Progenitor cell of endocrine pancreas (in vitro differentiated cells): ENCODE measurements at places on chromosomes 1 and 21.

DNA sequence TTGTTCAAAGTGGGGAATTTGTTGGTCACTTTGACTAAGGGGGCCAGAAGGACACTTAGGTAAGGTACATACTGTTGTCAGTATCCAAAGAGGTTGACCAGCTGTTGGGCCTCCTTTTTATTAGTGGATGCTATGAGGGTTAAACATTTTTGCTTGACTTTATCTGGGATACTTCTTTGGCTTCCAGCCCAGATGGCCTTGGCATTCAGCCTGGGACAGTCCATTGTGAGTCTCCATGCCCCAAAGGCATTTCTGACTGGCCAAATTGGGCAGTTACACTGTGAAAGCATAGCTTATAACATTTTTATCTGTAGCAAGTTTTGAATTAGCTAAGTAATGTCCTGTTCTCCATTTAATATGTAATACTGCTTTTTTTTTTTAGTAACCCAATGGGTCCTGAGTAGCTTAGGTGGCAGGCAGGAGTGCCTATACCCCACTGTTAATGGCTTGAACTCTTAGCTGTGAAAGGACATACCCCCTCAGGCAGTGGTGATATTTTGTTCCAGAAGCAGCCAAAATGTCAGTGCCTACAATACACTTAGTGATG, 35.4 kb upstream of the CD1D start:
- no peak for DNase-seq

GRCh38 chr1:78054559-78054958, 8.8 kb downstream of the GIPC2 start:
- DNase-seq: no peak

DNA sequence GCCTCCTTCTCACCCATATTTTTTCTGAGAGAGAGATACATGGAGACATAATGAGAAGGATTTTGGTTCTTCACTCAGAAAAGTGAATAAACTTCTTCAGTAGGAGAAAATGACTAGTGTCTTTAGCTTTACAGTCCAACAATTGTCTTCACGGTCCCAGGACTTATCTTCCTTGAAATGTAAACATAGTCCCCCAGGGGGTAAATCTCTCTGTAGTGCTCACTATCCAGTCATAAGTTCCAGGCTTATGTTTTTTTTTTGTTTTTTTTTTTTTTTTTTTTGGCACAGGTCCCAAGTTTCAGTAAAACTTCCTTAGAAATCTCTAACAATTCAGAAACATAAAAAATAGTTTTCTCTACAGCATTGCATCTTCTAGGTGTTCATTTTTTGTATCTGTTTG, 890.2 kb upstream of the B3GALT2 start:
- DNase-seq: no peak

- no peak for DNase-seq
Observed at GRCh38 chr1:236303675-236304074, 21.9 kb upstream of the ERO1B start.

- DNase-seq: no peak
Observed at GRCh38 chr1:30028939-30029338, 694.4 kb downstream of the MATN1 start.

- no peak for DNase-seq
Observed at GRCh38 chr1:37605061-37605650, 9.4 kb upstream of the GNL2 start.

DNA sequence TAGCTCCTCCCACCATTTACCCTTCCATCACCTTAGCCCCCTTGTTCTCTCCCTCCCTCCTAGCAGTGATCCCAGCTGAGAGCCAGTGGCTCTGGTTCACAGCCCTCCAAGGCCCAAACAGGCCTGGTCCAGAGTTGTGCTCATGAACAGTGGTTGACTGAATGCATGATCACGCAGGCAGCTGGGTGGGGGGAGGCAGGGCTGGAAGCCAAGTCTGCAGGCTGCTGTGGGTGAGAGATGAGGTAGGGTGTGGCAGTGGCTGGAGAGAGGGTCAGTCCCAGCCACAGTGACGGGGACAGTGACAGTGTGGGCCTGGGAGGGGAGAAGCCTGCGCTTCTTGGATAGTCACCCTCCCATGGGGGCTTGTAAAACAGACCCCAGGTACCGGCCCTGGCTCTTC, 22.2 kb downstream of the EPHA8 start:
- DNase-seq: no peak

DNA sequence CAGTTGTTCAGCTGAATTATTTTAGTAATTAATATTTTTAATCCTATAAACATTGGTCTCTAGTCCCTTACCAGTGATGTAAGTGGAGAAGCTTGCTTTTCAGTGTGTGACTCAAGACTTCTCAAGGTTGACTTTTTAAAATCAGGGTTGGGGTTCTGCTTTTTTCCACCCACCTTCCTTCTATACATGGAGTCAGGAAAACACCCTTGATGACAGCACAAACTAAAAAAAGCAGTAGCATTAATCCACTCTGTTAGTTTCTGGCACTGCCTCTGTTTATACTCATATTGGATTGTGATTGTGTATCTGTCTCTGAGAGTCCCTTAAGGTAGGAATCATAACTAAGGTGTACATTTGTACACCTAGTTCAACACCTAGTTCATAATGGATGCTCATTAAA, 8.3 kb upstream of the PLEKHO1 start:
- DNase-seq: no peak

GRCh38 chr1:201982082-201982622, 296 bp upstream of the RNPEP start:
- DNase-seq: peak; percentile 75

GRCh38 chr1:24152631-24153494, 9.9 kb upstream of the IL22RA1 start:
- DNase-seq: no peak

GRCh38 chr21:32806810-32807386, 35.3 kb upstream of the PAXBP1 start:
- no peak for DNase-seq

- no peak for DNase-seq
Observed at GRCh38 chr1:183630748-183631147, 4.8 kb downstream of the ARPC5 start.

GRCh38 chr1:231241750-231242149, 738 bp downstream of the GNPAT start:
- no peak for DNase-seq

GRCh38 chr1:97538113-97538512, 382.7 kb downstream of the DPYD start:
- DNase-seq: no peak

- DNase-seq: no peak
Observed at GRCh38 chr1:213122514-213122929, 71.5 kb downstream of the RPS6KC1 start.

DNA sequence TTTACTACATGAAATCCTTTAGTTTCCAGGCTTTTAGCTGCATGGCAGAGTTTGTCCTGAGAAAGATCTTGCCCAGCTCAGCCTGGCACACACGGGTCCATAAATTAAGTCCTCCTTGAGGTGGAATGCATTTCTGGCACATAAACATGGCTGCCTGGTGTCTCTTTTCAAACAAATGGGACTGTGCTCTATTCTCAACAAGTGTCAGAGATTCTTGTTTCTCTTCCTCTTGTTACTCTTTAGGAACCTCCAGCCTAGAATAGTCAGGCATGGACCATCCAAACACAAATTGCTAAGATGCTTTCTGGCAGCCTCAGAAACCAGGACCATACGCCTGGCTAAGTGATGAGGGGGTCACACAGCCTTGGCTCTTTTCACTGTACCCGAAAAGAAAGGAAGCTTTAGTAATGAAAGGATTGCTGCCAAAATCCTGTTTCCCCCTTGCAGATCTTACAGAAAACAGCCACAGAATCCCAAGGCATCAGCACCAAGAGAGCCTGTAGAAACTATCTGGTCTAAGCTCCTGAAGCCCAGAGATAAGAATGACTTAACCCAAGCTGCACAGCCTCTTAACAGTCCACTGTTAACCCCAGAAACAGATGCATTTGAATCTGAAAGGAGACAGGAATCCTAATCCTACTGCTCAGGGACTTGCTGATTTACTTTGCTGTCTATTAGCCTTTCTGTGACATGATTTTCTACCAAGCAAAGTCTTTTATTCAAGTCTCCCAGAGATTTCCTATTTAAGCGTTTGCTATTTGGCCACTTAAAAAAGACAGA, 31.9 kb upstream of the NRDC start:
- DNase-seq: no peak

DNA sequence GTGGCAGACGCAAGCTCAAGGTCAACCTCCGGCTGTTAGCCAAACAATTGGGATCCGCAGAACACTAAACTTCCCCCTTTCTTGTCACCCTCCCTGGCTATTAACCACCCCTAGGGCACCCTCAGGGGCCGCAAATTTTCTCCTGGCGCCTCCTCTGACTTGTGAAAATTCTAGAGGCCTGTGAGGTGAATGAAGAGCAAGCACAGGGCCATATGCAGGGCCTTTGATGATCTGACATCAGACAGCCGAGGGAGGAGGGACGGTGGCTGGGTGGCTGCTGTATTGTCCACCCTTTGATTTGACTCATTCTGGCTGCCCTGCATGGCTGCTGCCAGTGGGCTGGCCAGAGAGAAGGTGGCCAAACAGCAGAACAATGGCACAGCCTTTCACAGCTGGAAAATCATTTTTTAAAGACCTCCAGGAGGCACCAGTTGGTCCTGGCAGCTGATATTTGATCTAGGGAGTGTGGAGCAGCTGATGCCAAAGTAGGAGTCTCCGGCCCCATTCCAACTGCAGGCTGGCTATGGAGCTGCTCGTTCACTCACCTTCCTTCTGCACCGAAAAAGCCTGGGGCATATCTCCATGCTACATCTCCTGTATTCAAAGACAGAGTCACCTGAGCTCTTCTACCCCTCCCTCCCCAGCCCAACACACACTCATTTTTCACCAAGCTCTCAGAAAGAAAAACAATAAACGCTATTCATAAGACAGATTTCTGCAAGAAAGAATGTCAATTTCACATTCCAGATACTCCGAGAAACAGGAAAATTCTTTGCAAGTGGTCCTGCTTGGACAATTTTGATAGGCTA, 44.9 kb upstream of the BARHL2 start:
- DNase-seq: no peak

DNA sequence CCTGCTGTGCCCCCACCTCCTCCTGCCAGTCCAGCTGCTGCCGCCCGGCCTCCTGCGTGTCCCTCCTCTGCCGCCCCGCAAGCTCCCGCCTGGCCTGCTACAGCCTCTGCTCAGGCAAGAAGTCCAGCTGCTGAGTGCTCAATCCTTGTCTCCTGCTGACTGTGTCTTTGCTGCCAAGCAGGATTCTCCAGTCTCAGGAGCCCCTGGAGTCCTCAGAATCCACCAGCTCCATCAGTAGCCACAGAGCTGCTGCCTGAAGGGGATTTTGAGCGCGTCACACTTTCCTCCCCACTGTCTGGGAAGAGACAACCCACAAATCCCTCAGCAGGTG, 973 bp downstream of the KRTAP10-11 start:
- DNase-seq: no peak

GRCh38 chr1:43491061-43491460, 37.3 kb upstream of the HYI start:
- no peak for DNase-seq

GRCh38 chr21:41333752-41334151, 17.2 kb downstream of the FAM3B start:
- no peak for DNase-seq

DNA sequence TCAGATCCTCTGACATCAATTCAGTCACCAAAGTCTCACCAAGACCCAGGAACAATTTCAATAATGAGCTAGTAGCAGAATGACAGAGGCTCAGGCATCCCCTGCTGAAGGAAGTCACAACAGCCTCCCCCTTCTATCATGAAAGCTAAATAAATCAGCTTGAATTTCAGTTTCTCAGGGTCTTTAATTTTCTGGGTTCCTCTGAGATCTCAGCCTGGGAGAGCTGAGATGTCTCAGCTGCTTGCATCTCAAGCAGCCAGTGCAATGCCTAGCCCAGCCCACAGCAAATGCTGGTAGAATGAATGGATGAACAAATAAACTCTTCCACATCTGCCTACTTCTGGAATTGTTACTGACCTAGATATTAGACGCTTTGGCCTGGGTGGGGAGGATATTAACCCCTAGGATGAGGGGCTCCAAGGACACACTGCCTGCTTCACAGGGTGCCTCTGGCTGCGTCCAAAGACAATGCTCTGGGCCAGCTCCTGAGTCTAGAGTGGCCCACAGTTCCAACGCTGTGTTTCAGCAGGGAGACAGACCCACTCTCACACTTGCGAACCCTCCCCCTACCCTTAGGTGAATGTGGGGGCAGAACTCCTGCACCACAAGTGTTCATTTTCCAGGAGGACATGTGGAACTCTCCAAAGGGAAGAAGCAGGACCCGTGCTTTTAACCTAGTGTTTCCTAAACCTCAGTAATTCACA, 11.2 kb upstream of the LORICRIN start:
- no peak for DNase-seq

GRCh38 chr21:22791986-22792560, 1793.9 kb downstream of the NCAM2 start:
- no peak for DNase-seq

DNA sequence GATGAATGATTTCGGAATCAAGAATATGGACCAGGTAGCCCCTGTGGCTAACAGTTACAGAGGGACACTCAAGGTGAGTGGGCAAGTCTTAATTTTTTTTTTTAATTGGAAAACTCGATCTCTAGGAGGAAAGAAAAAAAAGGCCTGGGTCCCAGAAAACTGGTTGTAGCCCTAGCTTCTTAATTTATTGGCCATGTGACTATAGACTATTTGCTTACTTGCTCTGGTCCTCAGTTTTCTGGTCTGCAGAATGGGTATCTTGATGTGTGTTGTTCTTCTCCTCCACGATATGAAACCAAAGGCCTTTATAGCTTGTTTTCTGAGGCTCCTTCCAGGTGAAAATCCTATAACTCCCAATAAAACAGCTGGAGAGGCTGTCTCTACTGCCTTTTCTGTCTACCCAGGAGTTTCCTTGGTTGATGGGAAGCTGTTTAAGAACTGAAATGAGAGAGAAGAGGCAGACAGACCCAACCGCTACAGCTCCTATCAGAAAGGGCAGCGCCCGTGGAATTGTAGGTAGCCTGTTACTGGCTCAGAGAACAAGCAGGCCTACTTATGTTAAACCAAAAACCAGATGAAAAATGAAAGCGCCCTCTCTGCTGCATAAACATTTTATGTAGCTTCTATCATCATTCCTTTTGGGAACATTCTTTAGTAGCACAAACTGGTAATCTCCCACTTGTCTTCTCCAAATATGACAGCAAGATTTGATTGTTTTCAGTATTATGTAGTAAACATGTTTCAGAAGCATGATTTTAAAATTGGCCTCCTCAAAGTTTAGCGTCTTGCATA, 4.5 kb downstream of the ETS2 start:
- DNase-seq: no peak

- DNase-seq: no peak
Observed at GRCh38 chr1:108503062-108503733, 53.1 kb downstream of the NBPF6 start.

DNA sequence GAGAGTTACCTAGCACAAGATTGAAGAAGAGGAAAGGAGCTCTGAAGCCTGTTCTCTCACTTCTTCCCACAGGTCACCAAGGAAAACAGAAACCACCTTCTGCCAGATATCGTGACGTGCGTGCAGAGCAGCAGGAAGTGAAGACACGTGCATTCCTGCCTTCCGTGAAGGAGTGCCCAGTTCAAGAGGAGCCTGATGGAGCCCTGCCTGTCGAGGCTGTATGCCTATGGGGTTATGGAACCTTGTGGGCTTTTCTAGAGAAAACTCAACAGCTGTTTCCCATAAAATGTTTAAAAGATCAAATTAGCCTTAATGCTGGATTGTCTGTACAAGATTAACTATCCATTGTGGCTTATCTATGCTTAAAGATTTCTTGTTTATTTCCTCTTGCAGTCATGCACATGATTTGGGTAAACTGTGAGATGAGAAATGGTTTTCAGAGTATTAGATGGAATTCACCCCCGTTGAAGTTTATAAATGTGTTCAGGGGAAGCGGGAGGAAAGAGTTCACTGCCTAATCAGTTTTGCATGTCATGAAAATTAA, 27.8 kb downstream of the NTPCR start:
- DNase-seq: no peak
